ENCODE measurements at places on chromosomes 4 and X.

- no peak for DNase-seq
These were observed 780.7 kb downstream of the PCDH18 start for GRCh38 chr4:136751556-136751955.

GRCh38 chr4:2660596-2661211, 95.4 kb downstream of the TNIP2 start:
- DNase-seq = no peak

- DNase-seq = peak; percentile 15
These were observed 583 bp downstream of the GABRE start for GRCh38 chrX:151973851-151974335.

GRCh38 chrX:20965270-20966044, 408.8 kb upstream of the CNKSR2 start:
- DNase-seq = no peak

GRCh38 chr4:52164116-52164515, 113.0 kb downstream of the SPATA18 start:
- no peak for DNase-seq

GRCh38 chrX:108737754-108738153, 1.4 kb upstream of the IRS4 start:
- DNase-seq = no peak

DNA sequence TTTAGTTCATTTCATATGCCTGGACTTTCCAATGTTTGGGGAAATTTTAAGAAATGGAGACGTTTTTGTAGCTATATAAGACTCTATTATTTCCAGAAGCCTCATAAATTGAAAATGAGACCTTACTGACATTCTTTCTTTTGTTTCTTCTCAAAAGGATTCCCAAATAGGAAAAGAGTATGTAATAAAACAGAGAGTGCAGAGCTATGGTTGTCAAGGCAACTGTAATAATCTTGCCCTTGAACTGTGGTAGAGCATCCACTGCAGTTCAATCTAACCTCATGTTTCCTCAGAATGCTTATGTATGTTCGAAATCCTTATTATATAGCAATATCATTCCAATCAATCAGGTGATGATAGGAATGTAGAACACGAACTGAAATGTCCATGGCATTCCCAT, 54.1 kb downstream of the AMELX start:
- DNase-seq = no peak

GRCh38 chrX:82125103-82125502, 923.2 kb downstream of the SH3BGRL start:
- DNase-seq = no peak

DNA sequence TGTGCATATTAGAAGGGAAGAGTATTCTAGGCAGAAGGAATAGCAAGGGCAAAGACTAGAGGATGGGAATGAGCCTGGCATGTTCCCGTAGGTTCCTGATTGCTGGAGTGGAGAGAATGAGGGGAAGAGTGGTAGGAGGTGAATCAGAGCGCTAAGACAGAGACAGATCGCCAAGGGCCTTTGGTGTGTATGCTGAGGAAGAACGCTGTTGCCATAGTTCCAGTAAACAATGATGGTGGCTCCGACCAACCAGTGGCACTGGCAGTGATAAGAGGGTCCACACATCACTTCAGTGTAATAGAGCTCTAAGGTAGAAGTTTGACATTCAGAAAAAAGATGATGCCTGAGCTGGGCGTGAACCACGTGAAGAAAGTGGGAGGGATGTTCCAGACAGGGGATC, 966 bp downstream of the TBC1D25 start:
- DNase-seq = no peak

DNA sequence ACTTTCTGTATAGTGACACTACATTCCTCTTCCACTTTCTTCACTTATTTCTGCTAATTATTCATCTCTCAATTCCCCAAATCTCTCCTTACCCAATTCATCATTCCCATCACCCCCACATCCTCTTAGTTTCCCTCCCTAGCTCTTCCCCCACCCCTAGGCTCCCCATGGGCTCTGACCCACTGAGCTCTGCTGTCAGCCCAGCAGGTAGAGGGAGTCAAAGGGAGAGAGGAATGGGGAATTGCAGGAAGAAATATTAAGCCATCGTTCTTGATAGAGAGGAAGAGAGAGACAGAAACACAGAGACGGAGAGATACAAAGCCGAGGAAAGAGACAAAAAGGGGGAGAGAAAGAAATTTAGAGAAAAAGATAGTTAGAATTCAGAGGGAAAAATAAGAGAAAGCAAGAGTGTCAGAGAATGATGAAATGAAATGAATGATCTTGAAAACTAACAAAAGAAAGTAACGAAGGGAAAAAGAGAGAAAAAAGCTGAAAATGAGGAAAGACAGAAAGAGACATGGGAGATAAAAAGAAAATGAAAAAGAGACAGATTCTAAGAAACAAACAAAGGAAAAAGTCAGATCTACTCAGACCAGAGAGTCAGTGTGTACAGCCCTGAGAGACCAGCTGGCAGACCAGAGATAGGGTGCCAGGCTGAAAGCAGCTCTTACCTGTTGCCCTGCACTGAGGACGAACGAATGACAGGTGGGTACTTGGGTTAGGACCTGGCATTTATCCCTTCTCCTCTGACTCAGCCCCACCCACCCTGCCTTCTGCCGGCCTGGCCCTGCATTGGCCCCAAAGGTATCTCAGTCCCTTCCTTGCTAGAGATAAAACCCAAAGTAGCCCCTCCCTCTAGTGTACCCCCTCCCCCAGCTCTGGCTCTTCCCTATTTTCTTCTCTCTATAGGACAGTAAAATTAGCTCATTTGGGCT, at the start of gene ALAS2:
Gene ALAS2 (minus strand): TSS at position 707 of the 935 bp plus-strand sequence. CDS start 4,977 bp downstream, outside the sequence.
- no peak for DNase-seq

- no peak for DNase-seq
These were observed 7.5 kb downstream of the NUDT6 start for GRCh38 chr4:122914938-122915337.

- no peak for DNase-seq
These were observed 303.9 kb downstream of the ASMT start for GRCh38 chrX:1918780-1919179.

- DNase-seq = no peak
These were observed 22.4 kb downstream of the TLR2 start for GRCh38 chr4:153706519-153706918.

- DNase-seq = no peak
These were observed 18.4 kb upstream of the FNIP2 start for GRCh38 chr4:158750379-158750778.

GRCh38 chr4:46123913-46124755, at the start of gene GABRG1:
Gene GABRG1 (minus strand): TSS chr4:46124054. CDS start chr4:46123913, 141 bp downstream.
- DNase-seq = no peak

GRCh38 chrX:79412972-79413371, 45.8 kb upstream of the ITM2A start:
- DNase-seq = no peak

GRCh38 chr4:3070709-3071500, 3.4 kb downstream of the HTT-AS start:
- no peak for DNase-seq

DNA sequence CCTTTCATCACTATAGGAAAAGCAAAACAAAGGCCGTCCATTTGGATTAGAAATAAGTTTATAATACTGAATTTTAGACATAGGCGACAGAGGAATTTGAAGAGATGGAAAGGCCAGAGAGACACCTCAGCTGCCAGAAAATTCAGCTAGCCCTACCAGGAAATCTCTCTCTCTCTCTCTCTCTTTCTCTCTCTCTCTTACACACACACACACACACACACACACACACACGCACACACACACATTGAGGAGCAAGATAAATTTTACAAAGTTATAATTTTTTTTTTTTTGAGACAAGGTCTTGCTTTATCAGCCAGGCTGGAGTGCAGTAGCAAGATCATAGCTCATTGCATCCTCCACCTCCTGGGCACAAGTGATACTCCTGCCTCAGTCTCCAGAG, 1.4 kb downstream of the XK start:
- DNase-seq = no peak

GRCh38 chr4:28225689-28226353, 1365.2 kb downstream of the STIM2 start:
- DNase-seq = no peak

GRCh38 chr4:109065006-109065405, 237.5 kb downstream of the COL25A1 start:
- DNase-seq = no peak

- no peak for DNase-seq
These were observed 3.5 kb downstream of the FAT1 start for GRCh38 chr4:186719925-186720694.

DNA sequence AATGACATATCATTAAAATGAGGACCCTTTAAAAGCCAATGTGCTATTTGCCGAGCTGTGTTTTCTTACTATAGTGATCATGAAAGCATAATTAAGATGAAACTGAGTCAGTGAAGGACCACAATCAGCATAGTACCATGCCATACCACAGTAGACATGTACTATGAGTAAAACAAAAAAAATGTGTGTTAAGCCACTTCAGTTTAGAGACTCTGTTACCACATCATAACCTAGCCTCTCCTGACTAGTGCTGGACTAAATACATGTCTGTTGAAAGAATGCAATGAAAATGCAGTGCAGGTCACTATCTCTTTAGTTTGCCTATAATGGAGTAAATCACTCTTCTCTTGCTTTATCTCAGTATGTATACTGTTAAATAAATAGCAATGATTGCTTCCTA, 12.3 kb upstream of the DDX53 start:
- DNase-seq = no peak

DNA sequence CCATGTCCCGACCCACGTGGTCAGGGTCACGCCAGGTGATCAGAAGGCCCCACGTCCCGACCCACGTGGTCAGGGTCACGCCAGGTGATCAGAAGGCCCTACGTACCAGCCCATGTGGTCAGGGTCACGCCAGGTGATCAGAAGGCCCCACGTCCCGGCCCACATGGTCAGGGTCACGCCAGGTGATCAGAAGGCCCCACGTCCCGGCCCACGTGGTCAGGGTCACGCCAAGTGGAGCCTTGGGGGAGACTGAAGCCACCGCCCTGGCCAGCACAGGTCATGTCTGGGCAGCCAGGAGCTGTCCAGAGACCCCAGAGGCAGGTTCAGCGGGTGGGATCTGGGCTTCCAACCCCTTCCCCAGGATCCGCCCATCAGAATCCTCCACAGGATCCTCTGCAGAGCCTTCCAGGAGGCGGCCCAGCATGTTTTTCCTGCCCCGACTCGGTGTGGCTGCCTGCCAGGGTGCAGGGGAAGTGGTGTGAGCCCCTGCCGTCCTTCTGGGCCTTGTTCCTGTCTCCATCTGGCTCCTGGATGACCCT, 58.4 kb downstream of the FAM53A start:
- no peak for DNase-seq

GRCh38 chrX:12411831-12412230, 273.6 kb downstream of the FRMPD4 start:
- no peak for DNase-seq

DNA sequence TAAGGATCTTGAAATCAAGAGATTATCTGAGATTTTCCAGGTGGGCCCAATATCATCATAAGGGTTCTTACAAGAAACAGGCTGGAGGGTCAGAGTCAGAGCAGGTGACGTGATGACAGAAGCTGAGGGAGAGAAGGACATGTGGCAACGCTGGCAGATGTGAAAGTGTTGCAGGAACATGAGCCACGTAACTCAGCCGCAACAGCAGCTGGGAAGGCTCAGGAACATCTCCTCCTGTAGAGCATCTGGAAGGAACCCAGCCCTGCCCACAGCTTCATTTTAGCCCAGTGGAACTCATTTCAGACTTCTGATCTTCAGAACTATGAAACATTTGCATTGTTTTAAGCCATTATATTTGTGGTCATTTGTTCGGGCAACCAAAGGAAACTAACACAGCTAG, 156.3 kb upstream of the VEGFC start:
- DNase-seq = no peak

- DNase-seq = no peak
These were observed 39.8 kb downstream of the ARHGAP24 start for GRCh38 chr4:85514783-85515182.

DNA sequence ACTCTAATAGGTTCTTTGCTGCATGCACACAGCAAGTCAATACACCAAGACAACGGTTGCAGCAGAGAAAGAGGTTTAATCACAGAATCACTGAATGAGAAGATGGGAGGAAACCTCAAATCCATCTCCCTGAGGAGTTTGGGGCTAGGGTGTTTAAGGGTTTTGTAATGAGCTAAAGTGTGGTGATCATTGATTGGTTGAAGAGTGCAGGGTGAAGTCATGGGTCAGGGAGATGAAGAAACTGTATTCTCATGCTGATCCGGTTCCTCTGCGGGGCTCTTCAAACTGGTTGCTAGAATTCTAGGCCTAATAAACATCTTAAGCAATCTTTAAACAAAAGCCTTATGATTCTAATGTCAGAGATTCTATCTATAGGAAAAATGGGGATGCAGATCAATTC, 432.5 kb upstream of the FAM47C start:
- DNase-seq = no peak

GRCh38 chrX:78979789-78980464, 34.7 kb downstream of the P2RY10 start:
- no peak for DNase-seq

DNA sequence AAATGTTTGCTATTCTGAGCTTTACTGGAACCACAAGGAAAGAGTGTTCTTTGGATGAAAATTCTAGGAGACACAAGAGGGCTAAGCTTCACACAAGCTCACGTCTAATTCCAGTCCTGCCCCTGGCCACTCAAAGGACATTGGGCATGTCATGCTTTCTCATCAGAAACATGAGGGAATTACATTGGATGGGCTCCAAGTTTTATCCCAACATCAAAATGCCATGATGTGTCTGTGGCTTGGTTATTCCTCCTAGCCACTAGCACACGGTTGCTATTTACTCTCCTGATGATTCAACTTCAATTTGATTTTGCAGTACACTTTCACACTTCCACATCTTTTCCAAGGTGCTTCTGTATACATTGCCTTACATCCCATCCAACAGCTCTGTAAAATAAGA, 149.6 kb upstream of the FAM9B start:
- no peak for DNase-seq

DNA sequence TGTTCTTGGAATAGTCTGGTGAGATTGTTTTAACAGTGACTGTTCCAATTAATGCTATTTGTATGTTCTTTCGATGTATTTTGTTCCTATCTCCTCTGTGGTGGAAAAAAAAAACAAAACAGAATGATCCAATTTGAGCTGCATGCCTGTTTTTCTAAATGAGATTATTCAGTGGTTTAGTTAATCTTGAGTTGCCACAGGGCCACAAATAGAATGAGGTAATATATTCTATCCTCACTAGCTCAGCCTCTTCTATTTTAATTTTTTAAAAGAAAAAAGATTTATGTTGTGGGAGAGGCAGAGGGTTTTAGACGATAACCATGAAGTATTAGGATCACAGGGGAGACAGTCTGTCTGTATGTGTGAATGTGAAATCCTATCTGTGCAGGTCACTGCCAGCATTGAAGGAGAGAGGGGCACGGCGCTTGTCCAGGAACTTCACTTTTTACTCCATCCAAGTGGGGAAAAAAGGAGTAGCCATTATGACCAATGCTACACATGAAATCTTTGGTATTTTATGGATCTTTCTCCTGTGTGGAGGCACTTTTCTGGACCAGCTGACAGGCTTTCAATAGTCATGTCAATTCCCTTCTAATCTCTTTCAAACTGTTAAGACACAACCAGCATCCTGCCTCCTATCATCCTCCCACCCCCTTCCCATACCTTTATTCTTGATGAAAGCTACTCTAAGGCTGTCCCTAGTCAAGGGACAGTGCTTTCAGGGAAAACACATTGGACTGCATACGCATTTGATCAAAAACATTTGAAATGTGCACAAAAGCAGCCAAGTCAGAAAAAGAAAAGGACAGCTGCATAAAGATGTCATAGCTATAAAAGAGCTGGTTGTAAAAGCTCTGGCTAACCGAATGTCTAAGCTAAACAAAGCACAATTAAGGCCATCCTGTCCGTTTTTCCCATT, 1063.8 kb upstream of the INTU start:
- DNase-seq = no peak

- DNase-seq = no peak
These were observed 75.7 kb downstream of the FAM114A1 start for GRCh38 chr4:38943343-38943742.

- DNase-seq = no peak
These were observed 60.4 kb downstream of the CASP3 start for GRCh38 chr4:184588893-184589292.
